ENCODE measurements at places on chromosomes 5 and 9.

- DNase-seq: no peak
Measured at GRCh38 chr5:68305223-68305870, 89.8 kb downstream of the PIK3R1 start.

GRCh38 chr9:79583952-79584654 lies 12.3 kb downstream of the TLE4 start:
- DNase-seq: peak; percentile 35

- no peak for DNase-seq
Measured at GRCh38 chr5:53906736-53907135, 346.3 kb downstream of the NDUFS4 start.

- no peak for DNase-seq
Measured at GRCh38 chr9:34898846-34899245, 59.2 kb upstream of the PHF24 start.

DNA sequence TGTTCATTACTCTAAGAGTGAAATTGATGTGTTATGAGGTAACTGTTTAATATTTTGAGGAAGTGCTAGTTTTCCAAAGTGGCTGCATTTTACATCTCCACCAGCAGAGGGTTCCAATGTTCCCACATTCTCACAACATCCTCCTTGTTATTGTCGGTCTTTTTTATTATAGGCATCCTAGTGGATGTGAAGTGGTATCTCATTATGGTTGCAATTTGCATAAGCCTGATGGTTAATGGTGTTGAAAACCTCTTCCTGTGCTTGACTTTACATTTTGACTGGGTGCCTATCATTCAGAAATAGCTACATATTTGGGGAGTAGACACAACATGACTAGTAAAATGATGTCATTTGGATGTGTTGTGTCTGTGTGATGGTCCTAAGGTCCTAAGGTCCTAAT lies 143.6 kb downstream of the MRPS30 start:
- DNase-seq: no peak

- no peak for DNase-seq
Measured at GRCh38 chr5:129541648-129542251, 81.7 kb downstream of the ADAMTS19 start.

DNA sequence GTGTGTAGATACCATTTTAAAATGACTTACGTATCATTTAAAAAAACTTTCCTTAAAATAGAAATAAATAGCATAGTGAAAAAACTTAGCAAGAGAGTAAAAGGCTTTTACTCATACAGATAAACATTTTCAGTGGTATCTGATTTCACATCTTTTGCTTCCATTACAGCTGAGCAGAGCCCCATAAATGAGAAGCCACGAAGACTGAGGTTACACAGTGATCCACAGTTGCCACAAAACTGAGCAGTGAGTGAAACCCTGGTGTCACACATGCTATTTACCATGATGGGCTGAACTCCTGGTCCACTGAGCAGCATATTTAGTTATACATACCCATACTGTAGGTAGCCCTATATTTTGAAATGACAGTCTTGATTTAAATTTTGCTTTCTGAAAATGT lies 401.2 kb downstream of the KIAA0825 start:
- no peak for DNase-seq

All from B cell (primary cell).